ENCODE measurements at places on chromosomes 16 and 17.

DNA sequence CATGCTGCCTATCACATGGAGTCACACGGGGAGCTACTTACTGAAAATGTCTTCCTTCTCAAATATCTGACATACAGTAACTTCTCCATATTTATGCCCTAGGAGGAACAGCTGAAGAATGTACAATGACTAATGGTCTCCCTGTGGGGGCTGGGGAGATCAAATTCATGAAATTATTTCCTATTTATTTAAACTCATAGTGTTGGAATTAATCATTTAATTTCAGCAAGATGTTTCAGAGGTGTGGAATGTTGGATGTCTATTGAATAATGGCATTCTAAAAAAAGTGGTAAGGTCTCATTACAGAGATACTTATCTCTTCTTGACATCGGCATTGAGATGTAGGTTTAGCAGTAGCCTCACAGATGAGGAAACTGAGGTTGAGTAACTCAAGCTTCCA, 214.3 kb upstream of the CDH11 start:
- no peak for DNase-seq

DNA sequence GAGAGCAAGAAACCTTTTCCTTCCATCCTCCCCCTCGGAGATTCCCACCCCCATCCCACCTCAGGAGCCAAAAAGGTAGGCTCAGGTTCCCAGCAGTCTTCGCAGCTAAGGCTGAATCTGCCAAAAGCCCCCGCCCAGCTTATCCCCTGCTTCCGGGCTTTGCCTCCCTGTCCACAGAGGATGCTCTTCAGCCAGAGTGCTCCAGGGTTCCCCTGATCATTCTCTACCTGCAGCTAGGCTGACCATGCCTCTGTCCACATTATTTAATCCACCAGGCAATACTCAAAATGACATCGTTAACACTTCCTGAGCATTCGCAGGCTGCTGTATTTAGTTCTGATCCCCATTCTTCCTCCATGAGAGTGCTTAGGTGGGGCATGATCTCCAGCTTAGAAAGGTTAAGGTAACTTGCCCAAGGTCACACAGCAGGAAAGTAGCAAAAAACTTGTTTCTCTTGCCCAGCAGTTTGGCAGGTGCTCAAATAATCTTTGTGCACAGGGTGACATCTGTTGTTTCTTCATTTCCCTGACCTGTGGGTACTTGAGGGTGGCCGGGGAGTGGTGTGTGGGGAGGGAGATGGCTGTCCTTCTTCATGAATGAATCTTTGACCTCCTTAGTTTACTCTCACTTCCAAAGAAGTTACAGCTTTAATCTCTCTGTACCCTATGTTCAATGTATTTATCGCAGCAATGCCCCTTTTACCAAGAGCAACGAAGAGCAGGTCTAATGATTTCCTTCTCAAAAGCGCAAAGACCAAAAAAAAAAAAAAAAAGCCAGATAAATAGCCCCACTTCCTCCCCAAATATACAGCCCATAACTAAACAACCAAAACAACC, 848 bp upstream of the TBKBP1 start:
- DNase-seq = no peak

- DNase-seq = no peak
Measured at GRCh38 chr16:5379954-5380353, 282.4 kb upstream of the EEF2KMT start.

GRCh38 chr16:68790944-68791343, 52.4 kb upstream of the TANGO6 start:
- no peak for DNase-seq

DNA sequence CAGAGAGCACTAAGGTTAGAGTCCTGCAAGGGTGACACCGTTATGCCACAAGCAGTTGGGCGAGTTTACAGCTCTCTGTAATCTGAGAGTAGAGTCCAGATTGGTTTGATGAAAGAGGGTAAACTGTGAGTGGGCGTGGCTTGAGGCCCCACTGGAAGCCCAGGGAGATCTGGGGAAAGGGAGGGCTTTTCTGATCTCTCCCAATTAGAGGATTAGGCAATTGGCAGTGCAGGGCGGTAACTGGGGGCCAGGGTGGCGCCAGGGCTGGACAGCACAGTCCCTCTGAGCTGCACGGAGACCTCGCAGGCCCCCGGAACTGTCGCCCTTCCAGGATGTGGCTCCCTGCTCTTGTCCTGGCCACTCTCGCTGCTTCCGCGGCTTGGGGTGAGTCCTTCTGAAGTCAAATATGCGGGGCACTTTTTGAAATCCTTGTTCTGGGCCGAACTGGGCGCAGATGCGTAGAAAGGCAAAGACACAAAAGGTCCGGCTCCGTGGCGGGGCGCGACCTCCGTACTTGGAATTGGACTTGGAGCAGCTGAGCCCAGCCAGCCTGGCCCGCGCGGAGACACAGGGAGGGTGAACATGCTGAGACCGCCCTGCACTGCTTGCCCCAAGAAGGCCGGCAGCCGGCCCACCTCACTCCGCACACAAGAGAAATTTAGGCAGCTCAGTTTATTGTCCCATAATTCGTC, 72.4 kb downstream of the CES1 start:
- no peak for DNase-seq

DNA sequence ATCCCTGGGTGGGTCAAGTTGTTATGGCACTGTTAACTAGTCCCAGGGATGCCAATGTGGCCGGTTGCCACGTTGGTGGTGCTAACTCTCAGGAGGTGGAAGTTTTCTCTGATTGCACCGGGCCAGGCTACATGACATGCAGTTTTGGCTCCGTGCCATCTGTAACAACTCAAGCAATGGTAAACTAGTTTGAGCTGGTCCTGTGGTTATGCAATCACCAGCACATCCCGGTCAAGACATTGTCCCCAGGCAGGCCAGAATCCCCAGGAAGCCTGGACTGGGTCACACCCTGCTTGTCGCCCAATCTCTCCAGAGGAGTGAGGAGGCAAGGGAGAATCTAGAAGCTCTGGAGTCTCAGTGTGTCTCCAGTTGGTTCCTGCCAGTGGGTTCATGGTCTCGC, 10.1 kb upstream of the CCL17 start:
- DNase-seq = no peak

DNA sequence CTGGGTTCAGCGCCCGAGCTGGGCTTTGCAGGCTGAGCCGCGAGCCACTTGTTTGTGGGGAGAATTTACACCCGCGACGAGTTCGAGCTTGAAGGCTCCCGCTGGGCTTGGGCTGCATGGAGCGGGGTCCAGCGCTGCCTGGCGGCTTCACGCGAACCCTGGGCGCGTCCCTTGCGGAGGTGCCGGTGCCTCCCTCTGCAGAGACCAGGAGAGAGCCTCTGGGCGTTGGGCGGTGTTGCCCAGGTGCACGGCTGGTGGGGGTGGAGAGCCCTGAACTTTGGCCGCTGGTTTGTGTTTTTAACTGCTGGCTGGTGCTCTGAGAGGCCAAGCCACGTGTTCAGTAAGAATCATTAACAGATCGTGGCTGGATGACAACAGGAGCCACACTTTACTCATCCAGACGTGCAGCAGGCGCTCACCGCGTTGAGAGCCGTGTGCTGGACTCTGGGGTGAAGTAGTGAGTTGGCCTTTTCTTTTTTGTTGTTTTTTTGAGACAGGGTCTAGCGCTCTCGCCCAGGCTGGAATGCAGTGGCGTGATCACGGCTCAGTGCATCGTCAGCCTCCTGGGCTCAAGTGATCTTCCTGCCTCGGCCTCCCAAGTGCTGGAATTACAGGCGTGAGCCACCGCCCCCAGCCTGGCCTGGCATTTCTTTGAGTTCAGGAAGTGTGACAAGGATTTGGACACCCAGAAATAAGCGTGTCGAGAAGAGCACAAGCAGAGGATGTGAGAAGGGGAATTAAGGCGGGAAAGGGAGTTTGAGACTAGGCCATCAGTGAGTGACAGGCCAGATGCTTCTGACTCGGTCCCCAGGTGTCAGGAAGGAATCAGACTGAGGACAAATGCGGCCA, 827 bp downstream of the CDK10 start:
- no peak for DNase-seq

DNA sequence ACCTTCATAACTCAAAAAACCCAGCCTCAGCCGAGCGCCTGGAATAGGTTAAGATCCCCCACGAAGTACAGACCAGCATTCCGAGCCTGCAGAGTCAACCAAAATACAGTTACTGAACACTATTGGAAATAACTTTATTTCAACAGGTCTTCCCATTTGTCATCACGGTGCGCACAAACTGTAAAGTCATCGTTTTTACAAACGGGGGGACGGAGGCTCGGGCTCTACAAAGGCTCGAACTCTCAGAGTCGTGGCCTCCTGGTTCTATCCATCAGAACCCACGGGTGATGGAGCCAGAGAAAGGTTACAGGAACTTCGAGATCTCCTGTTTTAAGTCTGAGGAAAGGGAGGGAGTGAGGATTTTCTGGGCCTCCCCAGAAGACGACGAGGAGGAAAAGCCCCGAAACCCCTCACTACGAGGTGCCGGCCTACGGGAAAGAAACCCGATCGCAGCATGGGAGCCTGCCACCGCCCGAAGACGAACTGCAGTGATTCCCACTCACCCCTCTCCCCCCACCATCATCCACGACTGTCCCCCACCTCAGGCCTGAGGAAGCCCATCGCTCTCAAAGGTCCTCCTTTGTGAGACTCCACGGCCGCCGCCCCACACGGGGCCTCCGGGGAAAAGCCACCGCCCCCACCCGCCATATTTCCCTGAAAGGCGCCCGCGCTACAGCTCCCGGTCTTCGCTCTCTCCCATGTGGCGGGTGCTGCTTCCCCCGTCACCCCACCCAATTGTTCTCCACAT, 917 bp downstream of the YWHAE start:
- DNase-seq = no peak

GRCh38 chr17:77405867-77406732, 265.3 kb downstream of the SEC14L1 start:
- no peak for DNase-seq

DNA sequence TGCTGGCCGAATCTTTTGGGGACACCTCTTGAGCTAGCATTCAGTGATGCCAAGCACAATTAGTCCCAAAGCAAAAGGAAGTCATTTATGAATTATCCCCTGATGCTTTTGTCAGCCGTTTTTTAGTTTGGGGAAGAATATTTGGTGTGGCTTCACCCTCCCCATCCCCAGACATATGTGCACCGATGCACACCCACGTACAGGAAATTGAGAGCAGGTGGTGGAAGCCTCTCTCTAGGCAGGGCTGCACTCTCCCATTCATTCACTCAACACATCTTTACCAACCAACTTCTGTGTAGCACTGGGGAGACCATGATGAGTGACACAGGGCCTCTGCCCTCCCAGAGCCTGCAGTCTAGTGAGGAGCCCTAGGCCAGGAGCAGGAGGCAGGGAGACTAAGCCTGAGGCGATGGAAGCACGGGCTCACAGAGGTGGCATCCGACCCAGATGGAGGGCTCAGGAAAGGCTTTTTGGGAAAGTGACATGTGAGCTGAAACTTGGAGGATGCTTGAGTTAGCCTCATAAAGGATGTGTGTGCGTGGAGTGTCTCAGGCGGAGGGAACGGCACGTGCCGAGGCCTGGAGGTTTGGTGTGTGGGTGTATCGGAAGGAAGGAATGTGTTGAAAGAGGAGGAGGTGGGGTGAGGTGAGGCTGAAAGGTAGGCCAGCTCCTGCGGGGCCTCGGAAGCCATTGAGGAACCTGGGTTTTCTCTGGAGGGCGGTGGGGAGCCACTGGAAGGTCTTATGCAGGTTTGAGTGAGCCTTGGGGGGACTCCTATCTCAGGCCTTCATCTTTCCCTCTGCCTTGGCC, 43.8 kb downstream of the PSME3IP1 start:
- DNase-seq = no peak

- no peak for DNase-seq
Measured at GRCh38 chr17:38885728-38886642, 16.1 kb downstream of the LASP1 start.
